Cerebellar nuclear complex (tissue), 1 donor: ENCODE measurements at places on chromosomes 11 and 22.

DNA sequence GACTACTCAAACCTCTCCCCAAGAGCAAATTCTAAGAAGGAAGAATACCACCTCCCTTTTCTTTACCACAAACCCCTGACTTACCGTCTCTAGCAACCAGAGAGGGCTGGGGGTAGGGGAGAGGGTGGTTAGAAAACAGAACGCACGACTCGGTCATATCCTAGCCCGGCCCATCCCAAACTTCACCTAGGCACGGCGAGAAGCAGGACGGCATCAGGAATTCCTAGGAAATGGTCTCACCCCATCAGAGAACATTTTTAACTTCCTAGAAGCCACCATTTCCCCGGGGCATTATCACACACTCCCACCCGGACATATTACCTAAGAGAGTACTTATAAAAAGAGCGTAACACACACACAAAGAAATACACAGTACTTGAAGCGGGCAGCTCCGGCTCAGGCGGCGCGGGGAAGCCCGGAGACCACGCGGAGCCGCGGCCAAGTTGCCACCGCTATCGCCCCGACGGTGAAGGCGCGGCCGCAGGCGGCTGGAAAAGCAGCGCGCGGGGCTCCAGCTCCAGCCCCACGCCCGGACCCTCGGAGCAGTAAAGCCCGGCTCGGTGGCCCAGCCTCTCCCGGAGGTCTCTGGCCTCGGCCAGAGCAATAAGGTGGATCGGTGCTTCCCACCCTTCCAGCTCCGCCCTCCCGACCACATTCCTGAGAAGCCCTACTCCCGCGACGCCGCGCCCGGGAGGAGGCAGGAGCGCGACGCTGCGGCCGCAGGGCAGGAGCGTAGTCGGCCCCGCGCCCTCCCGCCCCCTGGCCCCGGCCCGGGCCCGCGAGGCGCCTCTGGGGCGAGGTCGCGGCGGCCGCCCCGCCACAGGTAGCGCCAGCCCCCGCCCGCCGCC, 878 bp downstream of the RRAS2 start:
- DNase-seq, result no peak

GRCh38 chr11:22989371-22989770, 129.1 kb upstream of the CCDC179 start:
- DNase-seq, result no peak

- no peak for DNase-seq
These were observed 915 bp downstream of the FEZ1 start for GRCh38 chr11:125494974-125495725.

DNA sequence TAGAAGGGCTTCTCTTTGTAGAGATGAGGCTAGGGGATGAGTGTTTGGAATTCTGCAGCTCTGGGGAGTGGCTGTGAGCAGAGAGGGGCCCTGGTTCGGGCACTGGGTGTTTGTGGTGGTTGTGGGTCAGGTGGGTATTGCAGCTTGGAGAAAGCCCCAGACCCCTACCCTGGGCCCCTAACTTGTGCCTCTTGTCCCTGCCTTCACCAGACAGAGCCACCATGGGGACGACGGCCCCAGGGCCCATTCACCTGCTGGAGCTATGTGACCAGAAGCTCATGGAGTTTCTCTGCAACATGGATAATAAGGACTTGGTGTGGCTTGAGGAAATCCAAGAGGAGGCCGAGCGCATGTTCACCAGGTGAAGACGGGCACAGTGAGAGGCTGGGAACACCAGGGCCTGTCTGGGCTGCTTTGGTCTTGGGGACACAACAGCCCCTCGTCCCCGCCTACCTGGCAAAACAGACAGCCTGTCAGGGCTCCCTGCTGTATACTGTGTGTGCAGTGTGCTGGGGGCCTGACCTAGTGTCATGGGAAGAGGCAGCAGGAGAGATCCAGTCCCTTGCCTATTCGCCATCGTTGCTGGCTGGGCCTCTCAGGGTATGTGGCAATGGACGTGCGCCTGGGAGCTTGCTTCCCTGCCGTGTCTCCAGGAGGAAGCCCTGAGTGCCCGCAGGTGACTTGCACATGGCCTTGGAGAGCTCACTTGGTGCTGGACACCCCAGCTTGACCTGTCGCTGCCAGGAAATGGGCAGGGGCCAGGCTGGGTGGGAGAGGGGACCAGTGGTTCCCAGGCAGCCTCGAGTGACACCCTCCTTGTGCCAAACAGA, 4.3 kb downstream of the INCENP start:
- no peak for DNase-seq

GRCh38 chr11:60121264-60121663, 32.8 kb downstream of the MS4A2 start:
- no peak for DNase-seq

DNA sequence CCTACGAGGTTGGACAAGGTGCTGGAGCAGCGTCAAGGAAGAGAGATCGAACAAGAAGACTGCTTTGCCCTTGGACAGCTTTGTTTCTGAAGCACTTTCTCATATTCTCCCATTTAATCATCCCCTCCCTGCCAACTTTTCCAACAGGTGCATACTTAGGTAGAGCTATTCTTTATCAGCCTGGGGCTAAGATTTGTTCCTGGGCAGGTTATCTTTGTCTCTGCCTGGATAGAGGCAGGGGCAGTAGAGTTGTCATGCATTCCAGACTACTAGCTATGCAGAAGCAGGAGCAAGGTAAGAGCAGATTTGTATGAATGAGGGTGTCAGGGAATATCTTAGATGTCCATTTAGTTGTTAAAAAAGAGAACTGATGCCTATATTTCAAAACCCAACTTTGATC, 82.3 kb downstream of the PTPRJ start:
- no peak for DNase-seq

DNA sequence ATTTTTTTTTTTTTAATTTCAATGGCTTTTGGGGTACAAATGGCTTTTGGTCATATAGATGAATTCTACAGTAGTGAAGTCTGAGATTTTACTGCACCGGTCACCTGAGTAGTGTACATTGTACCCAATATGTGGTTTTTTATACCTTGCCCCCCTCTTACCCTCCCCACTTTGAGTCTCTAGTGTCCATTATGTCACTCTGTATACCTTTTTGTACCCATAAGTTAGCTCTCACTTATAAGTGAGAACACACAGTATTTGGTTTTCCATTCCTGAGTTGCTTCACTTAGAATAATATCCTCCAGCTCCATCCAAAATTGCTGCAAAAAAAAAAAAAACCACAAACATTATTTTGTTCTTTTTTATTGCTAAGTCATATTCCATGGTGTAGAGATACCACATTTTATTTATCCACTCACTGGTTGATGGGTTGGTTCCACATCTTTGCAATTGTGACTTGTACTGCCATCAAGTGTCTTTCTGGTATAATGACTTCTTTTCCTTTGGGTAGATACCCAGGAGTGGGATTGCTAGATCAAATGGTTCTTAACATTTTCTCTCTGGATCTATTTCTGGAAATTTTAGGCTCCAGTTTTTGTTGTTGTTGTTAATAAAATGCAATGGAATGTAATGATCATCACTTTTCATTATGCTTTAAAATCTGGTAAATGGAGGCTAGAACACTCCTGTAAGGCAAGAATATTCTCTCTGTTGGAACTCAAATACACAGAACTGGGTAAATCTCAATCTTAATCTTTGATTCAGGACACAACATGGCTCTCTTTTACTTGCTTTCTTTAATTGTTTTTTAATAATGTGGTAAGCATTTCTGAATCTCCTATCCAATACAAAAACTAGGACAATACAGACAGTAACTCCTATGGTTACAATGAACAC, 10.3 kb downstream of the NEAT1 start:
- no peak for DNase-seq

DNA sequence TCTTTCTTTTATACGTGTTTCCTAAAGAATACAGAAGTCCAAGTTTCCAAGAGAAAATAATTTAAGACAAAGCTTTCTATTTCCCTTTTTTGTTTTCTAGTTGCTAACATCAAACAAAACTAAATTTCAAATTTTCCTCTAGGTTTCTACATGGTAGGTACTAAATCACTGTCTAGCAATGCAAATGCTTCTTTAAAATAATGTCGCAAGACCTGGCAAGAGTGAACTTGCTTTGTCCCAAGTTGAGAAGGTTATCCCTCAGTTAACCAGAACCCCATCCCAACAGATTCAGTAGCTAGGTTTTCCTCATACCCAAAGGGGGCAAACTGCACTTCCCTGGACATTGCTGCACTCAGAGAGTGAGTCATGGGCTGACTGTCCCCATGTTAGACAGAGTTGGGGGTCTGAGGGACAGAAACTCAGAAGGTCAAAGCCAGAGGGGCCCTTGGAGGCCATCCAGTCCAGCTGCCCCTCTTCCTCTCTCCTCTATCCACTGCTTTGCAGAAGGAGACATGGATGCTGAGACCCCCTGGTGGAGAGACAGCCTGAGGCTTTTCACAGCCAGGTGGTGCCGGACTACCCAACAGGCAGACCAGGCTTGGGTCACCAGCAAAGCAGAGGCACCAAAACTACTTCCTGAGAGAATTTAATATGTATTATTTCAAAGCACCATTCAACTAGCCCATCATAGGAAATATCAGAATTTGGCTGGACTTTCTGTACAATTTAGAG, 23.1 kb downstream of the OR2AT4 start:
- no peak for DNase-seq

GRCh38 chr22:28002863-28003565, 84.0 kb upstream of the PITPNB start:
- DNase-seq, result no peak

DNA sequence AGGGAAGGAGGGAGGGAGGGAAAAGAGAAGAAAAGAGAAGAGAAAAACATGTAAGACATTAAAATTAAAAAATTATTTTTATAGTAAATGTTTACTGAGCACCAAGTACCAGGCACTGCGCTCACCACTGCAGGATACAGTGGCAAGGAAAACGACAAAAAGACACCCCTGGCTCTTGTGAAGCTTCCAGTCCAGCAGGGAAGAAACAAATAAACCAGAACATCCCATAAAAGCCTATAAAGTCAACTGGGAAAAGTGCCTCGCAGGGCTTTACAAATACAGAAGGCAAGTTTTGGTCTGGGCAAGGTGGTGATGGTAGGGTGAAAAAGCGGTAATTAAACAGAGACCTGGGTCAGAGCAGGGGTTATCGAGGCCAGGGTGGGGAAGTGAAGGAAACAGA, 33.6 kb downstream of the LARGE1 start:
- no peak for DNase-seq

- no peak for DNase-seq
These were observed 64.1 kb downstream of the PPP6R3 start for GRCh38 chr11:68524681-68525080.

DNA sequence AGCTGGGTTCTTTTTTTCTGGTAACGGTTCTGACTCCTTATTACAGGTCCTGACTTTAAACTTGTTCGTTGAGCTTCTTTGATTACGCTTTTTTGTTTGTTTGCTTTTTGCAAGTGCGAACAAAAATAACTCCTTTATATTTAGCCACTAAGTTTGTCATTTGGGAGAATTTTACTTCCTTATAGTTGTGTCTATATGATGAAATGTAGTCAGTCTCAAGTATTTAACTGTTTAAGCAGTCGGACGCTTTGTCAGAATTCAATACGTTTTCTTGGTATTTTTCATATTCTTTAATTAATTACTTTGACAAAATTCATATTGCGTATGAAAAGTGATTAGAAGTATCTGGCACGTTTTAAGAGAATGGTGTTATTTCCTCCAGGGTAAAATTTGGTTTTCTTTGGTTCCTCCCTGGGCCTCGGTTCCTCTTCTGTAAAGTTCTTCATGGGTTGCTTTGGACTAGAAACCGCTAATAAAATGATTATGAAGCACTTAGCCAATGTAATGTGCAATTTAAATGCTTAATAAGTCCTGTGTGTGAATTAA, 1.3 kb downstream of the CBL start:
- no peak for DNase-seq

- no peak for DNase-seq
These were observed at the start of gene LDLRAD3 for GRCh38 chr11:35943713-35944502. TSS of gene LDLRAD3 (plus strand) at chr11:35944062. CDS start at chr11:35944099, 37 bp downstream.

DNA sequence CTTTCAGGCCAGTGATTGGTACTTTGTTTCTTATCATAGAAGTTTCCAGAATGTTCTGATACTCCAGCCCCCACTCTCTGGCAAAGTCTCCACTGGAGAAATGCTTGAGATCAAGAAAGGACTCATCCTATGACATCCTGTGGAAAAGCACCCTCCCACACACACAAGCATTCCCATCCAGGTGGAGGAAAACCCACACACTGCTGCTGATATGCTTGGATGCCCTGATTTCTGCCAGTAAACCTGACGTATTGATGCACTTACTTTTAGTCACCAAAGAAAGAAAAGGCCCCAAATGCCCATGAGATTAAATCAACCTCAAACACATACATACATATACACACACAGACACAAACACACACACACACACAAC, 9.2 kb upstream of the SLC5A12 start:
- DNase-seq, result no peak

DNA sequence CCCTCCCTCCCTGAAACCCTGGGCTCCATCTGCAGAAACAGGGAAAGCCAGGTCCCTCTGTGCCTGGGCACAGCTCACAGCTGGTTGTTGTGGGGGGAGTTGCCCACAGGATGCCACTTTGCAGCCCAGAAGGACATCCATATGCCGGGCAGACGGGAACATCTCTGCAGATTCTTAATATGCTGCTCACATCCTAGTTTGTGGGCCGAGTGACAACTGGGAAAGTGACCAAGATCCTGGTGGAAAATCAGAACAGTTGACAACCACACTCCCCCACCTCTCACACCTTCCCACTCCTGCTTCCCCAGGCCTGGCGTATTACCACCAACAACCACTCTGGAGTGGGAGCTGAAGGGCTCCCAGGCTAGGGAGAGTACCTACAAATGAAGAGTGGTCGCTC, 7.3 kb upstream of the SCGB1A1 start:
- no peak for DNase-seq

DNA sequence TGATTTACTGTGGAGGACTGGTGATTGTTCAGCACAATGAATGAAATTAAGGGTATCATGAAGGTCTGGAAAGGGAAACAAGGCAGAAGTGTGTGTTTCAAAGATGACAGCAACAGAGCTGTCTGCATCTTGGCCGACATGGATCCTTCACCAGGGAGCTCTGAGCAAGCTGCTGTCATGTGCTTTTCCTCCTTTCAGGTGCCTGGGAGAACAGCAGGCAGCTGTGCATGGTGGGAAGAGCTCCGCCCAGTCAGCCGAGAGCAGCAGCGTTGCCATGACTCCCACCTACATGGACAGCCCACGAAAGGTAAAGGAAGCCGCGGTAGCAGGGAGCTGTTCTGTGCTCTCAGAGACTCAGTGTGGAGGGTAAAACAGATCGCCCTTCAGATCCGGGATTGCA, 87.1 kb upstream of the YWHAH start:
- no peak for DNase-seq

- no peak for DNase-seq
These were observed 78.6 kb downstream of the RTL6 start for GRCh38 chr22:44419429-44419828.

- DNase-seq, result no peak
These were observed 101.8 kb upstream of the CADM1 start for GRCh38 chr11:115605871-115606497.

DNA sequence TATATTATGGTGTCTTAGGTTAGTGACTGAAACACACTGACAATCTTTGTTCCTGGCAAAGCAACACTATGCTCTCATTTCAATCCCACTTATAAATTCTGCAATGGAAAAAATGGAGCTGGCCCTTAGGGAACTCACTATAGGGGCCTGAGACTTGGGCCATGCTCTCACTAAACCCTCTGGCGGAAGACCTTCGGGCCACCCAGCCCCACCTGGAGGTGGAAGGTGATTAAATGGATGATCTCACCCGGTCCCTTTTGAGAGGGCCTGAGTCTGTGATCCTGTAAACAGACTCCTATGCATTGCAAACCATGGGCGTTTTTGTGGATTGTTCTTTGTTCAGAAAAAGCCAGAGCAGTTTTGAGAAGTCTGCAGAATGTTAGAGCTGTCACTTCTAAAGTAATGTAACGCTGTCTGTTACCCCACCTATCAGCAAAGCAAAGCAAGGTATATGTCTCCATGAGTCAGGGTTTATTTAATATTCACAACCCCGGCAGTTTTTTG, 17.0 kb upstream of the CDON start:
- no peak for DNase-seq
